ENCODE measurements at places on chromosomes 2 and 18. TPM values are rescaled to one million over a fixed set of nuclear protein-coding genes. Genes with fewer than 3 reads are reported as not detected.
A peak's percentile ranks its signal among the peaks of the same experiment; 100 is the strongest.

DNA sequence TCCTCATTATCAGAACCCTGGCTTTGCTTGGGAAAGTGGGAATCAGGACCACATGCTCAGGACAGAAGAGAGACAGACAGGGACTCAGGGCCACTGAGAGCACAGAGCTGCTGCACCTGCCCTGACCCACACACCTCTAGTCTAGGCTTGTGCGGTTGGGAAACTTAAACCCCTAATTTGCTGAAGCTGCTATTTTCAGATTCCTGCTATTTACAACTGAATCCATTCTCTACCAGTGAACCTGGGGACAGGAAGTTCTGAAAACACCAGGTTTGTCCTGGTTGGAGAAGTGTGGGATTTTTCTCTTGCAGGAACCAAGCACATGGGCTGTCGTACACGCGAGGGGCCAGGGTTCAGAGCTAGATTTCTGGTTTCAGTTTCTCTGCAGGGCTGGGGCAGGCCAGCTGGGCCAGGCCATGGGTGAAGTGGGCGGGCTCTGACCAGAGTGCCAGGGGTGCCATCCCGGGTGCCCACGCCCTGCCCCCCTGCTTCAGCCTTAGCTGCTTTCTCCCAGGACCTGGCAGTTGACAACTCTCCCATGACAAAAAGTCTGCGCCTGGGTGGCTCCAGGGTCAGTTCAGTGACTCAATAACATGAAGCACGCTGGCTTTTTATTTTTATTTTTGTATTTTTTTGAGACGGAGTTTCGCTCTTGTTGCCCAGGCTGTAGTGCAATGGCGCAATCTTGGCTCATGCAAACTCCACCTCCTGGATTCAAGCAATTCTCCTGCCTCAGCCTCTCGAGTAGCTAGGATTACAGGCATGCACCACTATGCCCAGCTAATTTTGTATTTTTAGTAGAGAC is 51.3 kb upstream of the SLC1A4 start:
- no peaks in the 10 kb centered on the region for H3K36me3 ChIP-seq
- no peaks in the 10 kb centered on the region for H3K27me3 ChIP-seq
- H3K27ac ChIP-seq: no peak overlapping the region
- no peaks in the 10 kb centered on the region for H3K4me1 ChIP-seq
- no peak overlapping the region for H3K4me3 ChIP-seq

DNA sequence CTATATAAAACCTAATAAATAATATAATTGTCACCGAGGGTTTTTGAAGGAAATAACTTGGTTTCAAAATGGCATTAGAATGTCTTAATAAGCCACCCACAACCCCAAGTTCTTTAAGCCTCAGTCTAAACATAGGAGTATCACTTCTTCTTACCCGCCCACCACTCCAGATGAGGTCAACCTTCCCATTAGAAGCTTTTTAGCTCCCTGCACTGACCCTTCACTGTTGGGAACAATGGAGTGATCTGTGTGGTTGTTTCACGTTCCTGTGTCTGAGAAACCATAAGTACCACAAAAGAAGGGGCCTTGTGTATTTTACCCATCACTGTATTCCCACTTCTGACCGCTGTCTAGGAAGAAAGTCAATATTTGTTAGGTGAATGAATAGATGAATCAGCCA is 326.3 kb upstream of the ZNF521 start:
- DNase-seq: no peak
- H3K36me3 ChIP-seq: no peaks in the 10 kb centered on the region
- no peak overlapping the region for H3K27ac ChIP-seq

- DNase-seq: no peak
- H3K4me3 ChIP-seq: no peak overlapping the region
- H3K36me3 ChIP-seq: no peaks in the 10 kb centered on the region
- H3K27me3 ChIP-seq: no peaks in the 10 kb centered on the region
- no peak overlapping the region for H3K27ac ChIP-seq
Observed at GRCh38 chr2:19850056-19851050, 51.4 kb downstream of the TTC32 start.

GRCh38 chr2:224104668-224105386 is 65.7 kb upstream of the SERPINE2 start:
- no peaks in the 10 kb centered on the region for H3K36me3 ChIP-seq
- no peaks in the 10 kb centered on the region for H3K27me3 ChIP-seq
- no peak overlapping the region for H3K27ac ChIP-seq
- no peaks in the 10 kb centered on the region for H3K4me1 ChIP-seq

DNA sequence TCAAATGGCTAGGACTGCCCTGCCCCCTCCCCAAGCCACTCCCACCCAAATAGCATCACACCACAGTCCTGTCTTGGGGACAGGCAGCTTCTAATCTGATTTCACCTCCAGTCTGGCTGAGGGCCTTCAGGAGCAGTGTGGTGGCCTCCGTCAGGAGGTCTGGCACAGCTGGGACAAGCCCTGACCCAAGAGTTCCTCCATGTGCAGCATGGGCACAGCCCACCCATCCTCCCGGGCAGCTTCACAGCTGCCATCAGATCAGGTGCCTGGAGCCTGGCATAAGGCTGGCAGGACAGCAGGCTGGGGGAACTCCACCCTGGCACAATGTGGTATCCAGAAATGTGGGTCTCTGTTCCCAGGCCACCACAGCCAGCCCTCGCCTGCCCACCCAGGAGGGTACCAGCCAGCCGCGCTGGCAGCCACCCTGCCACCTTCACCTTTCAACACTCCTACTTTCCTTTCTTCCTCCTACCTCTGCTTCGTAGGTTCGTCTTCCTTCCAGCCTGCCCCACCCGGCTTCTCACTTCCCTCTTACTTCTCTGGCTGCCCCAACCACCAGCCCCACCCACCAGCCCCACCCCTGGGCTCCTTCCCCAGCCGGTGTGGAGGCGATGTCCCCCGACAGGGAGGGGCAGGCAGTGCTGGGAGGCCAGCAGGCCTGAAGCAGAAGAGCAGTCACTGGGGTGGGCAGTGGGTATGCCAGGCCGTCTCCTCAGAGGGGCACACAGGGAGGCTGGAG is at the start of gene CAPG:
TSS of gene CAPG (minus strand) at position 522 of the 739 bp plus-strand sequence. CDS start 8,221 bp downstream, outside the sequence.
- H3K27me3 ChIP-seq: no peaks in the 10 kb centered on the region
- DNase-seq: peak; percentile 77
- no peak within 1 kb of the TSS for H3K4me3 ChIP-seq
- no peaks in the 10 kb centered on the region for H3K36me3 ChIP-seq

DNA sequence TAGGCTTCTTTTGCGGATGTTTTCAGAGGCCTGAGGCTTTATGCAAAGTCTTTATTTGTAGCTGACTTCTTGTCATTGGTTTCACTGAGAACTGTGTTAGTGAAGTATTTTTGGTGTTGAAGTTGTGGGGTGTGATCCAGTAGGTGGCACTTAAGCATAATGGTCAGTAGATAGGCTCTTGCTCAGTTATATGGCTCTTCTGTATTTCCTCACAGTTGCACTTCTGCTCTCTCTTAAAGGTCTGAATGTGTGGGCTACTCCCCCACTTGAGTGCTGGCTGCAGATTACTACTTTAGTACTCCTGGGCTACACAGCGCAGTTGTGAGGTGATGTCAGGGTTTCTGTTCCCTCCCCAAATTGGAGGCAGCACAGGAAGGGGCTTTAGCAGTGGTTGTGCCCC is 133.8 kb upstream of the SCN7A start:
- no peak for DNase-seq
- no peaks in the 10 kb centered on the region for H3K4me1 ChIP-seq
- H3K4me3 ChIP-seq: no peak overlapping the region
- no peaks in the 10 kb centered on the region for H3K36me3 ChIP-seq

GRCh38 chr2:184654945-184655344 is 56.6 kb downstream of the ZNF804A start:
- no peaks in the 10 kb centered on the region for H3K4me1 ChIP-seq
- no peak for DNase-seq
- H3K27ac ChIP-seq: no peak overlapping the region

DNA sequence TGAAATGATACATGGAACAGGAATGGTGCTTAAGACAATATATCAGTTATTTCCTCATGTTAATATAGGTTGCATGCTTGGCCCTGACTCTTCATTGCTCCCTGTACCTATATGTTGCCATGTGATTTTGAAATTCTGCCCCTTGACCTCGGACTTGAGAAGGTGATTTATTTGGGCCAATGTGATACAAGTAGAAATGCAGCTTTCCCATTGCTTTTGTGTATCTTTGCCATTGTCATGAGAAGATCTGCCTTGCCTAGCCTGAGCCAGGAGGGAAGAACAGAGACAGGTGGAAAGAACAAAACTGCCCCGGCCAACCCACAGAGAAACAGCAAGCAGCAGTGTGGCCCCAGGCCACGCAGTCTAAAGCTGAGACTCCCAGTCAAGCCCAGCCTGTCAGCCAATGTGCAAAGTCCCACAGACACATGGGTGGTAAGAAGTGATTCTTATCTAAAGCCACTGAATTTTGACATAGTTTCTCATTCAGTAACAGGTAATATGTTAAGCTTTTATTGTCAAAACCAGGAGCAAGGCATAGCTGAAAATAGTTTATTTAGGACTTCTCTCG is 245.7 kb upstream of the RND3 start:
- DNase-seq: no peak
- no peak overlapping the region for H3K4me3 ChIP-seq
- no peak overlapping the region for H3K27ac ChIP-seq
- no peaks in the 10 kb centered on the region for H3K27me3 ChIP-seq

DNA sequence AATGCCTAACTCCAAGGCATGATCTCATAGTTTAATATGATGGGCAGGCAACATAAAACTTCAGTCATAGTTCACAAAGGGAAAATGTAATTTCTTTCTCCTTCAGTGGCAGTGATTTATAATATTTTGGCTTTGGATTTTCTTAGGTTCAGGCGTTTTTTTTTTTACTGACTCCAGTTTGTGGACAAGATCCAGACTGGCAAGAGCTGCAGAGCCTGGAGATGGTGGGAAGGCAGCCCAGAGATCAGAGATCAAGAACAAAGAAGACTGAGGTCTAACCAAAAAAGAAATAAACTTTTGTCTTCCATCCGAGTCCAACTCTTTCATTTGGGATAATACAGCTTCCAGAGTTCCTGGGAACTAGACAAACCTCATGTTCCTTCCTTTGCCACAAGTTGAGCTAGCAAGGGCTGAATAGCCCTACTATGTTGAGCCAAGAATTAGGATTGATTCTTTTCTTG is 215.3 kb upstream of the SETBP1 start:
- peaks cover 4% of the 10 kb centered on the region for H3K27me3 ChIP-seq
- no peaks in the 10 kb centered on the region for H3K36me3 ChIP-seq
- no peak for DNase-seq
- H3K4me1 ChIP-seq: no peaks in the 10 kb centered on the region
- no peak overlapping the region for H3K4me3 ChIP-seq

DNA sequence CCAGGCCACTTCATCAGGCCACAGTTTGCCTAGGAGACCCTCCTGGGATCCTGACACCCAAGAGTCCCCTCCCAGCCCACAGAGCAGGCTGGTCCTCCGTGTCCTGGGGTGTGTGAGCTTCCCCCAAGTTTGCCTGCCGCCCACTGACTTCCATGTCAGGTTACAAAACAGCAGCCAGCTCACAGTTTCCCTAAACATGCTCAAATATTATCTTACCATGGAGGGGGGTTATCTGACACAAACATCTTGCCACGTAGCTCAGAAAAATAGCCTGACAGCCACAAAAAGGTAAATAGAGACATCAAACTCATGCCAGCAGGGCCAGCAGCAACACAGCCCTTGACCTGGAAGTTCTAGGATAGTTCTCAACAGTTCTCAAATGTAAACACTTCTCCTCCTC is 346.5 kb downstream of the TNS1 start:
- H3K36me3 ChIP-seq: no peaks in the 10 kb centered on the region
- H3K4me3 ChIP-seq: no peak overlapping the region
- DNase-seq: no peak
- peaks cover 14% of the 10 kb centered on the region for H3K27me3 ChIP-seq

DNA sequence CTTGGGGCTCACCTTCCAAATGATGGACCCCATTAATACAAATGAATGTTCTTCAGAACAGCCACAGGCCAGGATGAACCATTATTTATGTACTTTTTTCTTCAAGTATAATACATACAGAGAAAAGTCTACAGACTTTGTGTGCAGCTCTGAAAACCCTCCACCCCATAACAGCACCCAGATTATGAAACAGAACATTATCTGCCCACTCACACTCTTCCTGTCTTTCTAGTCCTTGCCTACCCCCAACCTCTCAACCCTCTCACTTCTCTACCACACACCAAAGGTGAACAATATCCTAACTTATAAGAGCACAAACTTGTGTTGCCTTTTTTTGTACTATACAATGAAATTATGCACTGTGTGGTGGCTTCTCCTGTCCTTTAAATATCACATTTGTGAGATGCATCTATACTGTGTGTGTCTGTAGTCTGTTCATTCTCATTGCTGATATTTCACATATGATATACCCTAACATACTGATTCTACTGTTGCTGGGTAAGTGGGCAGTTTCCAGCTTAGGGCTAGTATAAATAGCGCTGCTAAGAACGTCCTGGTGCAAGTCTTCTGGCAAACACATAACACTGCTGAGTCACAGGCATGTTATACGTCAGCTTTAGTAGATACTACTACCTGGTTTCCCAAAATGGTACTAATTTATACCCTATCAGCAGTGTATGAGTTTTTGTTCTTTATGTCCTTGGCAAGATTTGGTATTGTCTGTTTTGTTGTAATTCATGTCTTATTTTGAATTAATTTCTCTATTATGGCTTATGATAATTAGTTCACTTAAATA is 1.0 kb upstream of the NPHP1 start:
- DNase-seq: no peak
- H3K27ac ChIP-seq: no peak overlapping the region
- peak overlapping the region; percentile 97 for H3K4me3 ChIP-seq
- no peaks in the 10 kb centered on the region for H3K4me1 ChIP-seq
- H3K36me3 ChIP-seq: peaks cover 18% of the 10 kb centered on the region

DNA sequence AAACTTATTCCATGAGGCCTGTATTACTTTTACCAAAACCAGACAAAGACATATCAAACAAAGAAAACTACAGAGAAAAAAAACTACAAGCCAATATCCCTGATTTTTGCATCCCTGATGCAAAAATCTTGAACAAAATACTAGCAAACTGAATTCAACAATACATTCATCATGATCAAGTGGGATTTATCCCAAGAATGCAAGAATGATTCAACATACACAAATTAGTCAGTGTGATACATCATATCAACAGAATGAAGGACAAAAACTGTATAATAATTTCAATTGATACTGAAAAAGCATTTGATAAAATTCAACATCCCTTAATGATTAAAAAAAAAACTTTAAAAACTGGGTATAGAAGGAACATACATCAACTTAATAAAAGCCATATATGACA is 106.8 kb downstream of the SLC39A10 start:
- no peaks in the 10 kb centered on the region for H3K27me3 ChIP-seq
- H3K4me1 ChIP-seq: no peaks in the 10 kb centered on the region
- H3K27ac ChIP-seq: no peak overlapping the region
- no peak for DNase-seq
- H3K36me3 ChIP-seq: no peaks in the 10 kb centered on the region

GRCh38 chr18:59821983-59822382 is 77.8 kb upstream of the PMAIP1 start:
- no peak for DNase-seq
- H3K27ac ChIP-seq: no peak overlapping the region
- no peaks in the 10 kb centered on the region for H3K36me3 ChIP-seq
- H3K4me3 ChIP-seq: no peak overlapping the region
- H3K27me3 ChIP-seq: no peaks in the 10 kb centered on the region

The TUBB8B gene
- 1.4 TPM for total RNA-seq

The LOXHD1 gene
- total RNA-seq: not detected

The MAL gene
- not detected for total RNA-seq

All from endodermal cell (in vitro differentiated cells).